Peyer's patch (tissue), 4 donors: ENCODE measurements at places on chromosomes 1 and 21. TPM values are rescaled to one million over a fixed set of nuclear protein-coding genes. Genes with fewer than 3 reads are reported as not detected.

The CASQ1 gene
- 2.6 TPM for total RNA-seq

The ERVH48-1 gene
- not detected for total RNA-seq

- no peak for DNase-seq
These were observed 23.8 kb downstream of the HIVEP3 start for GRCh38 chr1:41894808-41895483.

GRCh38 chr1:70503358-70503757, 92.3 kb downstream of the CTH start:
- no peak for DNase-seq

- DNase-seq: no peak
These were observed 106.1 kb downstream of the MAP3K21 start for GRCh38 chr1:233433436-233434210.

- DNase-seq: no peak
These were observed 19.1 kb downstream of the KLHL20 start for GRCh38 chr1:173733912-173734311.

- no peak for DNase-seq
These were observed 202.9 kb downstream of the FMN2 start for GRCh38 chr1:240294566-240294965.

DNA sequence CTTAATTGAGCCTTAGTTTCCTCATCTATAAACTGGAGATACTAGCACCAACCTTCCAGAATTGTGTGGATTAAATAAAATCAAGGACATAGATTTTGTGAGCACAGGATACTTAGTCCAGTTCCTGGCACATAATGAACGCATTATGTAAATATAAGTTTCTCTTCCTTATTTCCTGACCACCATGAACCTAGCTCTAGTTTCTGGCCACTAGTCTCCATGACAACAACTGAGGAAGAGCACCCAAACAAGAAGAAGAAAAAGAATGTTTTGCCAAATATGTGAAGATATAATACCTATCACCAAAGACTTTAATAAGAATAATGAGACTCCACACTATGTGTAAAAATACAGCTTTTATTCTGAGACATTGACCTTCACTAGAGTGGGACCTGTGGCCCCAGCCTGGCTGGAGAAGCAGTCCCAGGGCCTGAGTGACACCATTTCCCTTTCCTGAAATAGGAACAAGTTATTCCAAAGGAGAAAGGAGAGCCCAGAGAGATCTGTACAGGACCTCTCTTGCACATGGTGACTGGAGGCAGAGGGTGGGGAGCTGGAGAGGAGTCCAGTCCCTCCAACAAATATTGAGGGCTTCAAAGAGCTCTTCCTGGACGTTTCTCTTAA, 940 bp upstream of the USF1 start:
- DNase-seq: no peak

GRCh38 chr1:200073286-200073637, 45.8 kb downstream of the NR5A2 start:
- DNase-seq: no peak
